Stimulated activated CD8-positive, alpha-beta memory T cell treated with anti-CD3 and anti-CD28 coated beads, Interleukin-2, amount 100 ng/mL, for 1 hour (primary cell): ENCODE measurements at places on chromosomes 4 and X.

DNA sequence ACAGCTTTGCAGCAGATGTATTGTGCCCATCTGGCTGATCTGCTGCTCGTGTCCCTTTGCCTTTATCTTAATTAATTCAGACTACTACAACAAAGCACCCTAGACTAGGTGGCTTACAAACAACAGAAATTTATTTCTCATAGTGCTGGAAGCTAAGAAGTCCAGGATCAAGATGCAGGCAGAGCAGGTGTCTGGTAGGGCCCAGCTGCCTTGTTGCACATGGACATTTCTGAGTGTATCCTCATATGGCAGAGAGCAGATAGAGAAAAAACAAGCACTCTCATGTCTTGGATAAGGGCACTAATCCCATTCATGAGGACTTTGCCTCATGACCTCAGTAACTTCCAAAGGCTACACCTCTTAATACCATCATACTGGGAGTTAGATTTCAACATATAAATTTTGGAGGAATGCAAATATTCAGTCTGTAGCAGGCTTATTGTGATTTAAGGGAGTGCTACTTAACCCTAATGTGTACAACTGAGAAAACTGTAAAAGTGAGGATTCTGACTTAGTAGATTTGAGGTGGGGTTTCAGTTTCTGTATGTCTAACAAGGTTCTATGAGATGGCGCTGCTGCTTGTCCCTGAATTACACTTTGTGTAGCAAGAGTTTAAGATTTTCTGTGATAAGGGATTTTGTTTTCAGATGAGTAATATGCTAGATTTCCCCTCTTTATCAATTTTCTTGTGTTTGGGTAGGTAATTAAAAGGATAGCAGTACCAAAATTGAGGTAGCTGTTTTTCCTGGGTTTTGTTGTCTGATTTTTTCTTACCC lies 473.2 kb upstream of the TECRL start:
- no peak for DNase-seq

DNA sequence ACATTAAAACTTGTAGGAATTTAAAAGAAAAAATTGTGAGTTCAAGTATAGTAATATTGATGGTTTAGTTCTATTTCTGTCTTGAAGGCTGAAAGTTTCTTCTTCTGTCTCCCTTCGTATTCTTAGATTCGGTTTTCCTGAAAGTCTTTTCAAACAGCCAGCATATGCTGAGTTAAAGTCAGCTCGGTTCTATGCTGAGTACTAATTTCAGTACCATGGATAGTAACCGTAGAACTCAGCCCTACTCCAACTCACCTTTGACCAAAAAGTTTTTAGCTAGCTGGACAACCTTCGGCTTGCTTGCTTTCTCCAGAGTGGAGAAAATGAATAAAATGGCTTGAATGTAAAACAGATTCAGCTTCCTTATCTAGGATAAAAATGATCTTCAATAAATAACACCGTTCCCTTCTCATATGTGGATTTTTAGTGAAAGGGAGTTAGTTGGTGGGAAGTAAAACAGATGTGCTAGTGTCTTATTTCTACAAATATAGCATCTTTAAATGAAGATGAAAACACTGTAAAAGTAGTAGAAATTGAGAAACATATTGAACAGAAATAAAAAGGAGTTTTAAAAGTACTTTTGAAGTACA lies 5.2 kb downstream of the POU4F2 start:
- DNase-seq: no peak

- no peak for DNase-seq
These were observed 2.4 kb downstream of the MYOZ2 start for GRCh38 chr4:119138046-119138445.

DNA sequence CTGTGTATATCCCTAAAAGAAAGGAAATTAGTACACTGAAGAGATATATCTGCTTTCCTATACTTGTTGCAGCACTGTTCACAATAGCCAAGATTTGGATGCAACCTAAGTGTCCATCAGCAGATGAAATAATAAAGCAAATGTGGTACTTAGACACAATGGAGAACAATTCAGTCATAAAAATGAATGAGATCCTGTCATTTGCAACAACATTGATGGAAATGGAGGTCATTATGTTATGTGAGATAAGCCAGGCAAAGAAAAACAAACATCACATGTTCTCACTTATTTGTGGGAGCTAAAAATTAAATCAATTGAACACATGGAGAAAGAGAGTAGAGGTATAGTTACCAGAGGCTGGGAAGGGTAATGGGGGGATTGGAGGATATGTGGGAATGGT lies 611.9 kb downstream of the STPG2 start:
- DNase-seq: no peak

- DNase-seq: no peak
These were observed 49.8 kb downstream of the EDNRA start for GRCh38 chr4:147530723-147531122.

- no peak for DNase-seq
These were observed 15.0 kb downstream of the G6PD start for GRCh38 chrX:154531626-154532025.

DNA sequence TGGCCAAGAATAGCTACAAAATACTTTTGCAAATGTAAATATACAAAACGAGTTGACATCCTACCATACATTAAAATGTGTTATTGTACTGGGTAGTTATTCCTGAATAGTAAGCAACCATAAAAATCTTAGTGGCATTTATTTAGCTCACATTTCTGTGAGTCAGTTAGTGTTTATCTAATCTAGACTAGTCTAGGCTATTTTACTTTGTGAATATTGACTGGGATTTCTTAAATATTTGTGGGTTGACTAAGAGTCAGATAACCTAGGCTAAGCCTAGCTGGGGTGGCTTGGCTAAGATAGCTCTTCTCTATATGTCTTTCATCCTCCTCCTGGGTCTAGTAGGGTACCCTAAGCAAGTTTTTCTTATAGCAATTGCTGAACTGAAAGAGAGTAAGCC lies 543.8 kb upstream of the DIAPH2 start:
- DNase-seq: no peak

DNA sequence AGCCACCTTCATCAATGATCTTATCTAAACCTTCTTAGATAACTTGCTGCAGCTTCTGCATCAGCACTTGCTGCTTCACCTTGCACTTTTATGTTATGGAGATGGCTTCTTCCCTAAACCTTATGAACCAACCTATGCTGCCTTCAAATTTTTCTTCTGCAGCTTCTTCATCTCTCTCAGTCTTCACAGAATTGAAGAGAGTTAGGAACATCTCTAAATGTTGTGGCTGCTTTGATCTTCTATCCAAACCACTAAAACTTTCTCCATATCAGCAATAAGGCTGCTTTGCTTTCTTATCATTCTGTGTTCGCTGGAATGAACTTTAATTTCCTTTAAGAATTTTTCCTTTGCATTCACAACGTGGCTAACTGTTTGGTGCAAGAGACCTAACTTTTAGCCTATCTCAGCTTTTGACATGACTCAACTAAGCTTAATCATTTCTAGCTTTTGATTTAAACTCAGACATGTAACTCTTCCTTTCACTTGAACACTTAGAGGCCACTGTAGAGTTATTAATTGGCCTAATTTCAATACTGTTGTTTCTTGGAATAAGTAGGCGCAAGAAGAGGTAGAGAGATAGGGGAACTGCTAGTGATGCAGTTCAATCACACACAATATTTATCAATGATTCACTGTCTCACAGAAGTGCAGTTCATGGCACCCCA lies 36.1 kb upstream of the CORIN start:
- no peak for DNase-seq

DNA sequence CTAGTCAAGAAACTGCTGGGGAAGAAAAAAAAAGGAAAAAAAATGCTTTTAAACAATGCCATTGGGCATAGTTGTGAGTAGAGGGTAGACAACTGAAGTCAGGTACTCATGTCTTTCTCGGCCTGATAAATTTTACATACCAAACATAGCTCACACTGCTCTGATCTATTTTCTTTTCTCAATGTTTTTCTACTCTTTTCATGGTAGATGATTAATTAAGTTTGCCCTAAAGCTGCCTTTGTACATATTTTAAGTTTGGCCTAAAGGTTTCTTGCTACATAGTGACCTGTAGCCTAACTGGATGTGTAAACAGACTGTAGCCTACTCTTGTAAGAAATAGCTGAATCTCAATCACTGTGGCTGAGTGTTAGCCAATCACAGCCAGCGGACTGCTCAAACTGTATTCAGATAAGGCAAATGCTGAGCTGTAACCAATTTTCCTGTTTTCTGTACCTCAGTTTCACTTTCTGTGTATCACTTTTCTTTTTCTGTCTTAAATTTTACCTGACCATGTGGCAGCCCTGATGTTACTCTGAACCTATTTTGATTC lies 121.0 kb downstream of the PCDH10 start:
- DNase-seq: no peak

GRCh38 chr4:20773144-20773997 lies 73.1 kb downstream of the PACRGL start:
- no peak for DNase-seq

GRCh38 chr4:94931626-94932025 lies 173.9 kb downstream of the BMPR1B start:
- DNase-seq: no peak

DNA sequence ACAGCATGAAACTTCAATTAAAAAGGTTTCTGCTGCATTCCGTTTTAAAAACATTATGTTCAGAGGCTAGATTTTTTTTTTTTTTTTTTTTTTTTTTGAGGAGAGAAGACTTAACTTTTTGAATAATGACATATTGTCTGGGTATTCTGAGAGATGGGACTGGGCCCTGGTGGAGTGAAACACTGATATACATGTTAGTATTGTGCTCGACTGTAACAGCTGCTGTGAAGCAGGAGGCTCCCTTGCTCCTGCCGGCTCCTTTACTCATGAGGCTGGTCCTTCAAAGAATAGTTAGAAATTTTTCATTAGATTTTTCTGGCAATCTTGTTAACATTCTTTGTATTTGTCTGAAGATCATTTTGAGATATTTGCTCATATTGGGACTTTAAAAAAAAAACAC lies 73.3 kb downstream of the TMEM131L start:
- no peak for DNase-seq

DNA sequence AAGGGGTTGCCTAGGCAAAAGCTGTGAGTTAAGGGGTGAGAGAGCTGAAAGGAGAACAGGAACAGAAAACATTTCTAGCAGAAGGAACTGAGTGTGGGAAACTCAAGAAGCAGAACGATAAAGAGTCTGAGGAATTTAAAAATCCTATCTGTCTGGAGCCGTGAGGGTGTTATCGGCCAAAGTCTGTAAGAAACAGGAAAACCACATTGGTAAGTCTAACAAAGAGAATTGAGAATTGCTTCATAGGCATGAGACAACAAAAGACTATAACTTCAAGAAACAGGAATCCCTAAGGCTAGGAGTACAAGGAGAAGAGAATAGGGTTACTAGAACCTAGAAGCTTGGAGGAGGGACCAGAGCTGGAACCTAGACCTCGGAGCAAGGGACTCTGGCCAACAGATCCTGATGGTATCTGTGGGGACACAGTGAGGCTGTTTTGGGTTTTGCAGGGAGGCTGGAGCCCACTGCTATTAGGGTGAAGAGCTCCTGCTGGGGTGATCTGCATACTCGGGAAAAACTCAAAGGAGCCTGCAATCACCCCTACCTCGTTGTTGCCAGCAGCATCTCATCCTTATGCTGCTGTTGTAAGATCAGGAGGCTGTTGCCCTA lies 175.6 kb downstream of the FBXO8 start:
- no peak for DNase-seq

GRCh38 chrX:147550217-147550616 lies 361.5 kb upstream of the FMR1 start:
- DNase-seq: no peak

DNA sequence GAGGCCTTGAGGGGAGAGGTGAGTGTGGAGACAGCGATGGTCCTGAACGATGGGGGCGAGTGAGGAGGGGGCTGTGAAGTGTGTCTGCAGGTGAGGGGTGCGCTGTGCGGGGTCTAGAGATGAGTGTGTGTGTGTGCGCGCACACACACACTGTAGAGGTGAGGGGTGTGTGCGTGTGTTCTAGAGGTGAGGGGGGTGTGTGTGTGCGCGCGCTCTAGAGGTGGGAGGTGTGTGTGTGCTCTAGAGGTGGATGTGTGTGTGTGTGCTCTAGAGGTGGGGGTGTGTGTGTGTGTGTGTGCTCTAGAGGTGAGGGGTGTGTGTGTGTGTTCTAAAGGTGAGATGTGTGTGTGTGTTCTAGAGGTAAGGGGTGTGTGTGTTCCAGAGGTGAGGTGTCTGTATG lies 574 bp downstream of the BST1 start:
- no peak for DNase-seq

GRCh38 chrX:63101879-63102620 lies 249.1 kb downstream of the SPIN4 start:
- no peak for DNase-seq

- no peak for DNase-seq
These were observed 178.0 kb downstream of the PALLD start for GRCh38 chr4:168674866-168675265.

DNA sequence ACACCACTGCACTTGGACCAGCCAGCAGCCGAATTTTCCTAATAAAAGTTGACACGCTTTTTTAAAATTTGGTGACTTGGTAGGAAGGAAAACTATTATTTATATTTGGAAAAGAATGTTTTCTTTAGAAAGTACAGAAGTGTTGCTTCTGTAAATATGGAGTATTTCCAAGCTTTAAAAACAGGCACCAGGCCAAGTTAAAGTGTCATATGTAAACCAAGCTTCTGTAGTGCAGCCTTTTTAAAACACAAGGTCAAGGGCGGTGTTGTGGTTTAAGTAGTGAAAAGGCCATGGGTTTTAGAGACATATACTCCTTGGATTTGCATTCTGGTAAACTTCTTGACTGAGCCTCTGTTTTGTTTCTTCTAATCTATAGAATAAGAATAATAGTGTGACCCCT lies 62.7 kb downstream of the TRIM2 start:
- no peak for DNase-seq

GRCh38 chr4:5798462-5798861 lies 87.5 kb downstream of the EVC start:
- DNase-seq: no peak

- DNase-seq: no peak
These were observed 16.4 kb downstream of the HAND2 start for GRCh38 chr4:173513651-173514050.

- no peak for DNase-seq
These were observed 498.9 kb downstream of the INPP4B start for GRCh38 chr4:142347241-142347640.

- DNase-seq: no peak
These were observed 33.4 kb upstream of the SRD5A3 start for GRCh38 chr4:55312489-55313101.

- DNase-seq: no peak
These were observed 11.3 kb downstream of the SNX12 start for GRCh38 chrX:71056867-71057266.
